Right ventricle myocardium inferior (tissue), 1 donor: ENCODE measurements at places on chromosomes 3 and 15. TPM values are rescaled to one million over a fixed set of nuclear protein-coding genes. Genes with fewer than 3 reads are reported as not detected.

Gene PPP1R14D
- total RNA-seq, result not detected

Gene KNG1
- total RNA-seq, result 0.62 TPM

Gene NMNAT3
- total RNA-seq, result 11.0 TPM

DNA sequence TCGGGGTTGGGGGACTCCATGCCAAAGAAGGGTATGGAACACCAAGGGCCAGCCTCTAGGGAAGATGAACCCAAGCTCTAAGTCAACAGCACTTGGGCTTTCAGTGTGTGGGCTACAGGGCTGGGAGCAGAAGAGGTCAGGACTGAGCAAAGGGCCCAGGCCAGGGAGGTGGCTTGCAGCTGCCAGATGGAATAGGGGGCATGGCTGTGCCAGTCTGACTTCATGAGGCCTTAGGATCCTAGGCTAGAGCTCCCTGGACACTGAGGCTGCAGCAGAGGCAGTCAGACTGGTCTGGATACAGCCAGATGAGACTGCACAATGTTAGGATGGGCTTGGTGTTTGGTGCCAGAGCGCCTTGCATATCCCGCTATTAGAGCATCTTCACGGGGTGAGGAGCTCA is 3.8 kb downstream of the RASGRF1 start:
- no peak for DNase-seq

GRCh38 chr3:179885950-179886349 is 150.8 kb downstream of the PEX5L start:
- no peak for DNase-seq
